Adrenal gland (tissue), 19 donors: ENCODE measurements at places on chromosomes 16 and 17.

- no peak for DNase-seq
Measured at GRCh38 chr16:57271867-57272495, 12.5 kb downstream of the PLLP start.

- DNase-seq: peak; percentile 83
Measured at GRCh38 chr17:75077496-75078283, 10.1 kb upstream of the SLC16A5 start.

DNA sequence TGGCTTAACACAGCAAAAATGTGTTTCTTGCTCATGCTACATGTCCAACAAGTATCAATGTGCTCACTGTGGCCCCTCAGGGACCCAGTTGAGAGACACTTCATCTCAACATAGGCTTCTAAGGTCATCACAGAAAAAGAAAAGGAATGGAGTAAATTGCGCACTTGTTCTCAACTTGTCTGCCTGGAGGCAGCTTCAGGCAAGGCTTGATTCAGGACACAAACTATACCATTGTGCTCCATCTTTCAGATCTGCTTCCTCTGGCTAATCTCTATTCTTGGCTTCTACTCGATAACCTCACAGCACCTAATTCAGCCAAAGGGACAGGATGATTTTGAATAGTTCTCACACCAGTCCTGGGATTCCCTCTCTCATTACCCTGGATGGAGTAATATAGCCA lies 35.6 kb downstream of the HS3ST2 start:
- no peak for DNase-seq

DNA sequence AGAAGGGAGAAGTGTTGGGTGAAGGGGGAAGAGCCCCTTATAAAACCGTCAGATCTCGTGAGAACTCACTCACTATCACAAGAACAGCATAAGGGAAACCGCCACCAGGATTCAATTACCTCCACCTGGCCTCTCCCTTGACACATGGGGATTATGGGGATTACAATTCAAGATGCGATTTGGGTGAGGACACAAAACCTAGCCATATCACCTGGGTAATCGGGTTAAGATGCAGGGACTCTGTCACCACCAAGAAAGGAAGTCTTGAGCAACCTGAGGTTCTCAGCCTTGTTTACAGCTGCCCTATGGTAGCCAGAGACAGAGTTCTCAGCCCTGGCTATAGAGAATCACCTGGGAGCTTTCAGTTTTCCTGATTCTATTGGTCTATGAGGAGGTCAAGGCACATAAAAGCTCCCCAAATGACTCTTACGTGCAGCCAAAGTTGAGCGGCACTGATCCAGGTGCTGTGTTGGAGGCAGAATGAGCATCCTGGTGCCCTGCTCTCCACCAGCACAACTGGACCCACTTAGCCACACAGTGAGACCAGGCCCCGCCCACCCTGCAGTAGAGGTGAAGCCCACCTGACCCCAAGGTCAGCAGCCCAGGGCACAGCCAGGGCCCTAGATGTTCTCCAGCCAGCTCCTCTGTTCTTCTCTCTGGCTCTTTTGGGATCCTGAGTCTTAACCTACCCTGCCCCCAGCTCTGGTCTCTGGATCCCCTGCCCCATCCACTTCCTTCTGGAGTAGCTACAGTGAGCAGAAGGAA lies 138.5 kb upstream of the CDH5 start:
- no peak for DNase-seq

DNA sequence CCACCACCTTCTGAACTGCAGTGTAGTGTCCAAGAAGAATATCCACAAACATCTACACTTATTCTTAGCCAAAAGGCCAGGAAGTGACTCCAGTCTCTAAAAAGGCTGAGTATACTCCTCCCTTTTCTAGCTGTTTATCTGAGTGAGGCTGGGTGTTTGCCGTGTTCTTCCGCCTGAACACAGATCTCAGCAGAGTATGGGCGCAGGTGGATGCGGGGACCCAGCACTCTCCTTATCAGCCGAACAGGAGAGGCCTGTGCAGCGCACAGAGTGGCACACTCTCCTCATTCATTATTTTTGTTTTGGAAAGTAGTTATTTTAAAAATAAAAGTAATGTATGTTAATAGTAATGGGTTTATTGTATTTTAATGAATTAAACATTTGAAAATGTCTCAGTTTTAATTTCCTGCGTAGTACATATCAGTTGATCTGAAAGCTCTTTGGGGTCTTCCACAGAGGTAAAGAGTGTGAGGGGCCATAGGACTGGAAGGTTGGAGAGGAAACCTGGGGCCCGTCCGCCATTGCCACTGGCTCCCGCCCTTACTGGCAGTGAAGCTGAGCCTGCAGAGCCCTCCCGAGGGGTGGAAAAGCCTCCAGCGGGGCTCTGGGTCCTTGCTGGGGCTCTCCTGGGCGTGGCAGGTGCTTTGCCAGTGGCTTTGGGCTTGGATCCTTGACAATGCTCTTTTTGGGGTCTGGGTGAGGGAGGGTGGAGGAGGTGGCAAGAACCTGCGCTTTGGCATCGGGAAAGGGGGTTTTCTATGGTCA lies 53.8 kb downstream of the PDPK1 start:
- no peak for DNase-seq

- DNase-seq: no peak
Measured at GRCh38 chr16:66121466-66121865, 245.0 kb upstream of the CDH5 start.

DNA sequence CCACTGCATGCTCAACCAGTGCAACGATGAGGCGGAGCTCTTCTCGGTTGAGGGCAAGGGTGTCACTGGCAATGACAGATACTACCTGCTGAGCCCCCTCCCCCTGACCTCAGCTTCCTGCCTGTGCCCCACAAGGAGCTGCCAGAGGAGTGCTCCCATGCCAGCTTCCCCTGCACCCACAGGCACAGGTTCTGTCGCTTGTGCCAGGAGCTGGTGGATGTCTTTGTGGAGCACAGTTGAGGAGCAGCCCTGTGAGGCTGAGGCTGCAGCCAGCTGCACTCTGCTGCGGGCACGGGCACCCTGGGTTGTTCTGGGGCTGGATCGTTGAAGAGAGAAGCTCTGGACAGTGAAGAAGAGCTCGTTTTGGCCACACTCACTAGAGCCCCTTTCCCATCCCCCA lies 165.3 kb upstream of the ZNF267 start:
- DNase-seq: no peak

- no peak for DNase-seq
Measured at GRCh38 chr17:79739148-79740062, 8.7 kb downstream of the ENPP7 start.

- DNase-seq: peak; percentile 61
Measured at GRCh38 chr16:24609740-24610415, 70.5 kb downstream of the RBBP6 start.

DNA sequence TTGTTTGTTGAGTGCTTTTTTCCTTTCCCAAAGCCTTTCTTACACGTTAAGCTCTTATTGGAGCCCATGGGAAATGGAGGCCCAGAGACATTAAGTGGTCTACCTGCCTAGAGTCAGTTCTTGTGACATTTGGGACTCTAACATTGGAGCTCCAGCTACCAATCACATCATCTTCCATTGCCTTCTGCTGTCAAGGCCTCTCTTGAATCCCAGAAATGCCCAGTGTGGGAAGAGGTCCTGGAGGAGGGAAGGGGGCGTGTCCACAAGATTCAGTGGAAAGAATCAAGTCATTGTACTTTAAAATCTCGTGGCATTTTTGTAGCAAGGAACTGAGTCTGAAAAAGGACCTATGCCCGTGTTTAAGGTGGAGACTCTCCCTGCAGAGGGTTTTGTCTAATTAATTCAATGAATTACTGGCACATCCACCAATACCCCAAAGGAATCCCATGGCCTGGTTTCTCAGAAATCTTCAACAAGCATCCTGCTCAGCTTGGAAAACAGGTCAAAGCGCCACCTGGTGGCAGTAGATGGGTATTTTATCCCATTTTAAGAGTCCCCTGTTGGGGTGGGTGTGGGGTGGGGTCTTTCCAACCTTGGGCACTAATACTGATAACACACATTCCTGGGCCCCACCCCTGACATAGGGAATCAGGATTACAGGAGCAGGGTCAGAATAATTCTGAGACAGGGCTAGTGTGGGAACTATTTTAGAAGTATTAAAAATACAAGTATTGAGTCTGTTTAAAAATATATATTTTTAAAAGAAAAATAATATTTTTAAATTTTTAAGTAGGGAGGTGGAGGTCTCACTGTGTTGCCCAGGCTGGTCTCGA lies 24.6 kb downstream of the GPT2 start:
- DNase-seq: peak; percentile 44

GRCh38 chr17:15511142-15511541 lies 43.7 kb upstream of the CDRT4 start:
- DNase-seq: no peak

DNA sequence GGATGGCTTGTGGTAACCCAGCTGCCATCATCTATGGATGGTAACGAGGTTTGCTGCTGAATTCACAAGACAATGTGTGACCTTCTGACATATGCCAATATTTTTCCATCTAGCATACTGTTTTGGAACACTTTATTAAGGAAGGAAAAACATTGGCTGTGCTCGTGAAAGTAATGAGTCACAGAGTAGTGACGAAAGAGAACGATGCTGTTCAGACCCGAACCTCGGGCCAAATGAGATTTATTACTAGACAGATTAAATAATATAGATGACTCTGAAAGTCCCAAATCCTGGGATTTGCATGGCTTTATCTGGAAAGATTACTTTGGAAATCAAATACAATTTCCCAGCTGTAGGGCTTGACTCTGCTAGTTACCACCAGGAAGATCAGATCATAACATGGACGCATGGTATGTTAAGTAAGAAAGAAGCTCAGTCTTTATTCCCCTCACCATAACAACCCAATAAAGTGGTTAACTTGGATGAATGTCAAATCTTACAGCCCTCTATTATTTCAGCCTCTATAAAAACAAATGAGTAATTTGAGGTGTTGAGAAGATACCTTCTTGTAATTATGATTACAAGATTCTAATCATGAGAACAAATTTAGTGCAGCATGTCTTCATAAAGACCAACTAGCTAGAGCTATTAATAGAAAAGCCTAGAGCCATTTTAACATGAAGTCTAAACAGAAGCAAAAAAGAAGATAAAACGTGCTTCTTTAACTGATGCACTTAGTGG lies 32.6 kb downstream of the ERN1 start:
- peak; percentile 55 for DNase-seq
